ENCODE measurements at places on chromosomes 2 and 18.

GRCh38 chr18:3040173-3040572 lies 27.2 kb upstream of the LPIN2 start:
- no peak for DNase-seq

GRCh38 chr2:201879996-201880395 lies 73.7 kb downstream of the CDK15 start:
- no peak for DNase-seq

- DNase-seq = no peak
Observed at GRCh38 chr18:62632788-62633455, 82.4 kb upstream of the PHLPP1 start.

GRCh38 chr2:159617646-159618045 lies 1.3 kb upstream of the BAZ2B start:
- no peak for DNase-seq

DNA sequence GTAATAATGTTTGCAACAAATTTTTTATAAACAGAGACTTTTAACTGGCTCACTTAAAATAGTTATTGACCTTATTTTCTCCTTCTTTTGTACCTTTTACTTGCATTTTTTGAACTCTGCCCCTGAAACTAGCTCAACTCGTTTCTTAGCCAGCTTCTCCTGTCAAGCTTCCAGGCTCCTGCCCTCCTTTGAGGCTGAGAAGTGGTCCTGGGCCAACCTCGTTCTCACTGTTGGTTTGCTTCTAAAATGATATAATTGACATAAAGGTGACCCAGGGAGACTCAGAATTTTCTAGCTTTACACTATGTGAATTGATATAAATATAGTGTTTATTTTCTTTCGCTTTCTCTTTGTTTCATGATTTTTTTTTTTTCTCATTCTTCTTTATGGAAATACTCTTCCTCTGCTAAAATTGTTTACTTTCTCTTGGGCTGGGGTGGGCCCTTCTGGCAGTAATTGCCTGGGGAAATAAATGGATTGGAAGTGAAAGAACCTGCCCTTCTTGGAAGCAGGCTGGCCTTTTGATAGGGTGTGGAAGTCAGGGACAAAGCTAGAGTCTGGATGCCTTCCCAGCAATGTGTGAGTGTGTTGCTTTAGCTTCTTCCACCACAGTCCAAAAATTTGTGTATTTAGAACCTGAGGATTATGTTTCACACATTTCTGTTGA lies 30.7 kb downstream of the GPD2 start:
- DNase-seq = no peak

- DNase-seq = no peak
Observed at GRCh38 chr2:179854891-179855290, 6.5 kb downstream of the ZNF385B start.

DNA sequence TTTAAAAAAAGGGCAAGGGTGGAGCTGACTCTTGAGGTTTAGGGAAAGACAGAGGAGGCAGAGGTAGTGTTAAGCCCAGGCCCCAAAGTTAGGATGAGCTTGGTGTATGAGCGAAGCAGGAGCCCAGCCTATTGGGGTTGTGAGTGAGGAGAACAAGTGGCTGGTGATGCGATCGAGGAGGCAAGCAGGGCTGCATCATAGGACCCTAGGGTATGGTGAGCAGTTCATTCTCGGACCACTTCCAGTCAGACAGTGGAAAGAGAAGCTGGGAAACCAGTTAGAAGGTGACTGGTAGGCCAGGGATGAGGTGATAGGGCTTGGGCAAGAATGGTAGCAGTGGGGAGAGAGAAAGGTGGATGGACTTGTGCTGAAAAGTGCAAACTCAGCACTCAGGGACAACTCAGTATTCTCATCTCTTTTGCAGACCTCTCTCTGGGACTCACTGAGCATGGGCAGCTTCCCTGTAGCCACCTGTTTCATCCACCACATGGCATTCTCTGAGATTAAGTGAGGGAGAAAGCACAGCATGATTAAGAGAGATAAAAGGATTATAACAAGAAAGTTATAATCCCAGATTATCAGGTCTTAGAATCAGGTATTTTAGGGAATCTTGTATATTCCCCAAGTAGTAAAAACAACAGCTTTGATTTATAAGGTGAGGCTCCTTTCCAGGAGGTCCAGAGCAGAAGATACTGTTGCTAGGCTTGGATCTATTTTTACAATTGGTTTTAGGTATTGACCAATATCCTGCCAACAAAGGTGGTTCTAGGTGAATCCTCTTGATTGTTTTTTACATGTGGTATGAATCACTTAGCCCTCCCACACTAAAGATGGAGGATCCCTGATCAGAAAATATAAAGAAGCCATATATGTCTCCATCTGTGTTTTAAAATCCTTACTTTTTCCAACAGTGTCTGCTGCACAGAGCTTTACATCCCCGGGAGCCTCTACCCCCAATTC lies 38.3 kb downstream of the XRCC5 start:
- DNase-seq = no peak

DNA sequence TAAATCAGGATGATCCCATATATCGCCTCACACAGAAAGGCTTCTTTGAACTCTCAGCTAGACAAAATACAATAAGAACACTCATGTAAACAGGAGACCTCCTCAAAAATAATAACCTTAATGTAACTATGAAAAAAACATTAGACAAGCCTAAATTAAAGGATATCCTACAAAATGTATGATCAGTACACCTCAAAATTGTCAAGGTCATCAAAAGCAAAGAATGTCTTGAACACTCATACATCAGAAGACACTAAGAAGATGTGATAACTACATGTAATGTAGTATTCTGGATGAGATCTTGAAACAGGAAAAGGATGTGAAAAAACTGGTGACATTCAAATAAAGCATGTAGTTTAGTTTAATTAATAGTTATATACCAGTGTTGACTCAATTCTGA lies 616.8 kb upstream of the ZEB2 start:
- DNase-seq = no peak

GRCh38 chr2:172094294-172095145 lies 8.2 kb downstream of the DLX2 start:
- DNase-seq = no peak

- DNase-seq = peak; percentile 84
Observed at GRCh38 chr18:62420513-62421209, 95.6 kb downstream of the TNFRSF11A start.

- DNase-seq = no peak
Observed at GRCh38 chr2:98388081-98388480, 41.8 kb downstream of the CNGA3 start.

DNA sequence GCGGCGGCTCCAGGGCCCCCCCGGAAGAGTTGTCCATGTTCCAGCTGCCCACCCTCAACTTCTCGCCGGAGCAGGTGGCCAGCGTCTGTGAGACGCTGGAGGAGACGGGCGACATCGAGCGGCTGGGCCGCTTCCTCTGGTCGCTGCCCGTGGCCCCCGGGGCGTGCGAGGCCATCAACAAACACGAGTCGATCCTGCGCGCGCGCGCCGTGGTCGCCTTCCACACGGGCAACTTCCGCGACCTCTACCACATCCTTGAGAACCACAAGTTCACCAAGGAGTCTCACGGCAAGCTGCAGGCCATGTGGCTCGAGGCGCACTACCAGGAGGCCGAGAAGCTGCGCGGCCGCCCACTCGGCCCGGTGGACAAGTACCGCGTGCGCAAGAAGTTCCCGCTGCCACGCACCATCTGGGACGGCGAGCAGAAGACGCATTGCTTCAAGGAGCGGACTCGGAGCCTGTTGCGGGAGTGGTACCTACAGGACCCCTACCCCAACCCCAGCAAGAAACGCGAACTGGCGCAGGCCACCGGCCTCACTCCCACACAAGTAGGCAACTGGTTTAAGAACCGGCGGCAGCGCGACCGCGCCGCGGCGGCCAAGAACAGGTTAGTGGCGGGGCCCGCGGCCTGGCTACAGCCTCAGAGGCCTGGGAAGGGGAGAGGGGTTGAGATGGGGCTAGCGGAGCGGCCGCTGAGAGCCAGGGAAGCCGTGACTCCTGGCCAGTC lies 965 bp downstream of the SIX3 start:
- no peak for DNase-seq

GRCh38 chr18:8029061-8029460 lies 461.9 kb downstream of the PTPRM start:
- DNase-seq = no peak

GRCh38 chr2:199431746-199432213 lies 26.0 kb downstream of the SATB2 start:
- DNase-seq = no peak

GRCh38 chr2:1767939-1768691 lies 23.8 kb upstream of the PXDN start:
- no peak for DNase-seq

DNA sequence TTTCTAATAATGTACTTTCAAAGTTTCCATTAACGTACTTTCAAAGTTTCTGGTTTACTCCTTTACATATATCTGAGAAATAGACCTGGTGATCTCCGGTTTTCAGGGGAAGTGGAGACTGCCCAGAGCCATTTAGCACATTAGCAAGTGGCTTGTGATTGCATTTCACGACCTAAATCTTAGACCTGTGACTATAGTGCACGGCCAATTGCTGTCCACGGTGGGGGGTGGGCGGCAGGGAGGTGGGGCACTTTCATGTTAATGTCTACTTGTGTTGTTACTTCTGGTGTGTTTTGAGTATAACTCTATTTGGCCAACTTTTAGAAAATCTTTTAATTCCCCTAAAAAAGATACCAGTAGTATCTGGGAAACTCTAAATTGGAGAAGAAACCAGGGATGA lies 11.3 kb downstream of the GATA6 start:
- DNase-seq = no peak

GRCh38 chr2:85429213-85429923 lies 10.9 kb downstream of the SH2D6 start:
- DNase-seq = no peak

GRCh38 chr2:85953476-85953875 lies 64.7 kb upstream of the ST3GAL5 start:
- no peak for DNase-seq

- no peak for DNase-seq
Observed at GRCh38 chr2:219199470-219200211, 6.9 kb upstream of the ZFAND2B start.

- no peak for DNase-seq
Observed at GRCh38 chr18:57025540-57025939, 121.3 kb upstream of the BOD1L2 start.

GRCh38 chr2:161913865-161914264 lies 160.2 kb downstream of the DPP4 start:
- no peak for DNase-seq

DNA sequence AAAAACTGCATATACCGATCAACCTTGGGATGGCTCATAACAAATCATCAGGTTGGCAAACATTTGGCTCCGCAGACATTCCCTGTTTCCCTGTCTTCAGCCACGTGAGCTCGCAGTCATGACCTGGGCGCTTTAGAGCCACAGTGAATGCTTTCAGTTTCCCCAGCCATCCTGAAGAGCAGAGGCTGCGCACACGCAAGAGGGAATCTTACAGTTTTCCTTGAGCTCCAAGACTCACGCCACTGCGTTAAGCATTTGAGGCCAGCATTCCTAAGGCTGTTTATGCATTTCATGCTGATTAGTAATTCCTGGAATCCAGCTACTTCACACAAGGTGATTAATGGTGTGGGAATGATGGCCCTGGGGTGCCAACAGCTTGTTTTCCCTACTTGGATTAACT lies 95.1 kb downstream of the MTCL1 start:
- no peak for DNase-seq

GRCh38 chr2:50103442-50103841 lies 928.5 kb downstream of the NRXN1 start:
- no peak for DNase-seq

DNA sequence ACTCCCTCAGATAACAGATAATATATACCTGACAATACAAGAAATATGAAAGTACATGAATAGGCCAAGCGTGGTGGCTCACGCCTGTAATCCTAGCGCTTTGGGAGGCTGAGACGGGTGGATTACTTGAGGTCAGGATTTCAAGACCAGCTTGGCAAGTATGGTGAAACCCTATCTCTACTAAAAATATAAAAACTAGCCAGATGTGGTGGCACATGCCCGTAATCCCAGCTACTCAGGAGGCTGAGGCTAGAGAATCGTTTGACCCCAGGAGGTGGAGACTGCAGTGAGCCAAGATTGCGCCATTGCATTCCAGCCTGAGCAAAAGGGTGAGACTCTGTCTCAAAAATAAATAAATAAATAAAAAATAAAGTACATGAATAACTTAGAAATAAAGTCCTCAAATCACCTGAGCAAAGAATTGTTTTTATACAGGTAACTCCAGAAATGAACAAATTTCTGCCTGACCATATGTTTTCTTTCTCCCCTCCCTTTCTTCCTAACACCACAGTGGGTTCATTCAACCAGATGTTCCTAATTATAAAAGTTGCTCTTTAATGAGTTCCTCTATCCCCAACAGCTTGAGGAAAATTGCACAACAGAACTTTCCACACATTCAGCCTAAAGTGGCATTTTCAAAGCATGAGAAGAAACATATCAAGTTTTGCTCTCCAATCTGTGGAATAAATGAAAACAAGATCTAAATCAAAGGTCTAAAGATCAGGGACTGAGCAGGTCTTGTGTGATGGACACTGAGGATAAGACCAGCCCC lies 33.6 kb upstream of the AP1S3 start:
- no peak for DNase-seq

DNA sequence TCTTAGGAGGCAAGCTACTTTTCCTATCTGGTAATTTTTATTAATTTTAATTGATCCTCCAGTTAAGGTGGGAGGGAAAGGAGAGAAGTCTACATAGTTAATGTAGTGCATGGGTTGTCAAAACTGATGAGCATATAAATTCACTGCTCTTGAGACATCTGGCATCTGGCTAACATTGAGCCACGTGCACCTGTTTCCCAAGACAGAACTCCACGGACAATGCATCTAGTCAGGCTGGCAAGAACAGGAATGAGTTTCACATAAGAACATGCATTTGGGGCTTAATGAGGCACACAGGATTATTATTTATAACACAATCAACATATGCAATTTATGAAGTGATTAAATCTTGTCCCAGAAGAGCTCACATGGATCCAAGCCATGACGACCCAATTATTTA lies 16.2 kb upstream of the RAB1A start:
- no peak for DNase-seq

DNA sequence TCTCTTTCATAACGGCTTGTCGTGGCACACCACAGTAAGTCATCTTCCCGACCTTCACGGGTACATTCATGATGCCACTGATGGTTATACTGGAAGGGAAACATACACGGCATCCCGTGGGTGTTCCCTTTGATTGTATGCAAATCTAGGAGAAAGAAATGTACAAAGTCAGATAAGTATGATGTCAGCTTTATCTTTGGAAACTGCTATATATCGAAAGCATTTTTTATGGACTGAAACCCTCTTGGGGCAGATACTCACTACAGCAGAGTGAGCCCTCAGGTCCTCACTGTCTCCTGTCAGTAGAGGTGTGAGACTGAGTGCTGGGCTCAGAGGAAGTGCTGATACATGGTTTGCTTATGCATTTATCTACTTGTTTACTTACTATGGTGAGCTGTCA lies 20.4 kb downstream of the PLA2R1 start:
- DNase-seq = no peak

All from CD4-positive, alpha-beta T cell treated with Interleukin-6 for 4 hours (primary cell).